ENCODE measurements at places on chromosomes 13 and 19.

- no peak for DNase-seq
Observed at GRCh38 chr13:112029143-112029542, 37.8 kb upstream of the SOX1 start.

- DNase-seq: no peak
Observed at GRCh38 chr19:18814063-18814462, 17.7 kb upstream of the UPF1 start.

GRCh38 chr13:89783221-89783755 is 1564.2 kb upstream of the MIR17HG start:
- DNase-seq: no peak

- DNase-seq: peak; percentile 36
Observed at GRCh38 chr13:48403151-48403631, 9.7 kb downstream of the LPAR6 start.

DNA sequence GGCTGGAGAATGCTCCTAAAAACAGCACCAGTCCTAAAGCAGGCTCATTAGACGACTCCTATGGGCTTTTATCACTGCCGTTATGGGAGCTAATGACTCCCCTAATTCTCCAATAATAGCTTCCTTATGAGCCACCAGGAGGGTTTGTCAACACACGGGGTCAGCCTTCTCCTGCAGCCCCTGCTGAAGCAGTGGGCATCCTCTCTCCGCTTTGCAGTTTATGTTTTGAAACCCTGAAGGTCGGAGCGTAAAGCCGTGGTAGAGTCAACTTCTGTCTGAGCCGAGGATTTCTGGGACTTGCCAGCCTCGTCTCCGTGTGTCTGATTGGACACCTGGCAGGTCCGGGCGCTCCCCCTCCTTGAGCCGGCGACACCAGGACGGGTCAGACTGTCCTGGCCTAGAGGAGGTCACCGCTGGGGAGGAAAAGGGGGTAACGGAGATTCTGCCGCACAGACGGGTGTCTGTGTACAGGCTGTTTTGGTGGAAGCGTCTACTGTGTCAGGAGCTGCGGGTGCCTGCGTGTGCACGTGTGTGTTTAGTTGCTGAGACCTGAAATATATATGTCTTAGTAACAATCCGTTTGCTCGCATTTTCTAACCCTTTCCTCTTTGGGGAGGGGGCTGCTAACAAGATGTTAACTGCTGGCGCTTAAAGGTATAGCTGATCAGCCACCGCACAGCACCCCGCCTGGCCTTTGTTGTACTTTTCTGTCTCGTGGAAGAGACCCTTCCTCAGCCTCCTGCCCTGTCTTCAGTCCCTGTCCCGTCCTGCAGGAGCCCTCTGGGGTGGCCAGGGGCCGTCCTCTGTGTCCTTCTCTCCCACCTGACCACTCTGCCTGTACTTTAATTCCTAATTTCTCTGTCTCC is 1.9 kb downstream of the KDM4B start:
- DNase-seq: peak; percentile 71

DNA sequence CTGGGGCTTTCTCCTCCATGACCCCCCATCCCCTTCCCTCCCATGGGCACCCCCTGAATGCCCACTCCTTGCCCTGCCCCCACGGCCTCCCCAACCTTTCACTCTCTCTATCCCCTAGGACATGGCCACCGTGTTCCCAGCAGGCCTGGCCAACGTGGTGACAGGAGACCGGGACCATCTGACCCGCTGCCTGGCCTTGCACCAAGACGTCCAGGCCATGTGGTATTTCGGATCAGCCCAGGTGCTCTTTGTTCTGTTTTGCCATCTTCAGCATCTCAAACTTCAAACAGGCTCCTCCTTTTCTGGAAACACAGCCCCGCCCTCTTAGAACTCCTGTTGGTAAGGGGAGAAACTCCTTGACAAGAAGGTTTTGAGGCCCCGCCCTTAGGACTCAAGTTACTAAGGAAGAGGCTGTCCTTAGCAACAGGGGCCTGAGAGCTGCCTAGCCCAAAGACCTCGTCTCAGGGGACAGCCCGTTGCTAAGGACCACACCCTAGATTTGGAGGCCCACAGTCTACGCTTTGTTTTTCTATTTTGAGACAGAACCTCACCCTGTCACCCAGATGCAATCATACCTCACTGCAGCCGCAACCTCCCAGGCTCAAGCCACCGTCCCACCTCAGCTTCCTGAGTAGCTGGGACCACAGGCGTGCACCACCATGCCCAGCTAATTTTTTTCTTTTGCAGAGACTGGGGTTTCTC is 5.1 kb upstream of the FLT3LG start:
- peak; percentile 17 for DNase-seq

DNA sequence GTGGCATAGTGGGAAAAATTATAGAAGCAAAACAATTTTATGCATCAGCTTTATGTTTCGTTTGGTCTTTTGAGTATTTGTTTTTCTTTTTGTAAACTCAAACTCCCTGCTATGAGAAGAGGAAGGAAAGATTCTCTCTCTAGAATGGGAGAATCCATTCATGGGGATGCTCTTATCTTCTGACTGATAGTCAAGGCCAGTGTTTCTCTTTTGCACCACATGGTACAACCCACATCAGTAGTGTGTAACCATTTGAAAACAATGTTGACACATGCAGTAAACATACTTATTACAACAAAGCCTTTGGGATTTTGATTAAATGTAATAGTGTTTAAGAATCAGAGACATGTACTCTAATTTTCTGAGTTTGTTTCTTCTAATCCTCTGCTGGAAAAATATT is 490.5 kb downstream of the MYO16 start:
- peak; percentile 25 for DNase-seq

GRCh38 chr19:10896851-10897526 is 25.6 kb downstream of the CARM1 start:
- DNase-seq: peak; percentile 36

- DNase-seq: peak; percentile 46
Observed at GRCh38 chr19:35063940-35064818, 22.7 kb downstream of the HPN start.

- no peak for DNase-seq
Observed at GRCh38 chr13:105579821-105580710, 955.4 kb downstream of the EFNB2 start.

GRCh38 chr13:76982061-76982460 is 9.8 kb upstream of the CLN5 start:
- no peak for DNase-seq

DNA sequence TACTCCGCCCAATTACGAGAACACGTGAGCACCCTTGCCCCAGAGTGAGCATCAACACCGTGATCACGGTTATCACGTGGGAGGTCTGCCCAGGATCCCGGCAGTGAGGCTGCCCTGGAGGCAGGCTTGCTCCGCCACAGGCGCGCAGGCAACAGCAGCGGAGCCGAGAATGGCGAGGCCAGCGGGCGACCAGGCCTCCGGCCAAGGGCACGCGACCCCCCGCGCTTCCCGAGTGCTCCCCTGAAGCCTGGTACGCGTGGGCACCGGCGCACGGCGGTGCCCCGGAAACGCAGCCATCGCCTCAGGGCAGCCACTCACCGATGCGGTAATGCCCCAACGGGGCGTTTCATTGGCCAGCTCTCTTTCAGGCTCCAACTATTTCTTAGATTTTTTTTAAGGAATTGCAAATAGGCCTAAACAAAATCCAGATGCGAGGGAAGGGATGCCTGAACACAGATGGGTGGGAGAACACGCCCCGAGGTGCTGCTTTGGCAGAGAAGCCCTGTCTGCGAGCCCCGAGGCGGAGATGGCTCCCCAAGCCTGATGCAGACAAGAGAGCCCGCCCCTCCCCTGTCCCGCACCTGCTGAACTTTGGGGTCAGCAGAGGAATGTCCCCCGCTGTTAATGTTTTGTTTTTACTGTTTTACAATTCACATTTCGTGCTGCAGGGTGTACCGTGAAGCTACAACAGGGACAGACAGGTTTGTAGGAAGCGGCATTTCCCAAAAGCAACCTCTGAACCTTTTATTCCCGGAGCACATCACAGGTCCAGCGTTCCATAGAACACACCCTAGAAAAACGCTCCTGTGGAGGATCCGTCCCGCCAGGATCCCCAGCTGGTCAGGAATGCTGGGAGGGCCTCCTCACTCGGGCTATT is 132.7 kb downstream of the ZDHHC20 start:
- peak; percentile 41 for DNase-seq

DNA sequence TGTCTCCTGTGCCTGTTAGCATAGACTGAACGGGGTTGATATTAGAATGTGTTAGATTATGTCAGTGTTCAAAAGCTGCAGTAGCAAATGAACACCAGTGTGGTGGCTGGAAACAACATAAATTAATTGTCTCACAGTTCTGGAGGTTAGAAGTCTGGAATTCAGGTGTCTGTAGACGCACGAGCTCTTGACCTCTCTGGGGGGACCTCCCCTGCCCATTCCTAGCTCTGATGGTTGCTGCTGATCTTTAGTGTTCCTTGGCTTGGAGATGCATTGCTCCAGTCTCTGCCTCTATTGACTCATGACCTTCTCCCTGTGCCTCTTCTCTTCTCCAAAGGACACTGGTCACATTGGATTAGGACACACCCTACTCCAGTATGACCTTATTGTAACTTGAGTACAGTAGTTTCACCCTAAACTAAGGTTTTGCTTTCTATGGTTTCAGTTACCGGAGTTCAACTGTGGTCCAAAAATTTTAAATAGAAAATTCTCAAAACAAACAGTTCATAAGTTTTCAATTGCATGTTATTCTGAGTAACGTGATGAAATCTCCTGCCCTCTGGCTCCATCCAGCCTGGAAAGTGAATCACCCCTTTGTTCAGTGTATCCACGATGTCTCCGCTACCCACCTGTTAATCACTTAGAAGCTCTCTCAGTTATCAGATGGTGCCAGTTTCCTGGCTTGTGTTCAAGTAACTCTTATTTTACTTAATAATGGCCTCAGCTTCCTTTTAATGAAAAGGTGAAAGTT is 273.2 kb downstream of the MYO16 start:
- DNase-seq: no peak

- DNase-seq: no peak
Observed at GRCh38 chr13:99282264-99283231, 24.4 kb upstream of the GPR18 start.

- no peak for DNase-seq
Observed at GRCh38 chr19:1079566-1080111, 12.7 kb downstream of the ARHGAP45 start.

- DNase-seq: no peak
Observed at GRCh38 chr19:47781590-47782262, 3.2 kb downstream of the SELENOW start.

DNA sequence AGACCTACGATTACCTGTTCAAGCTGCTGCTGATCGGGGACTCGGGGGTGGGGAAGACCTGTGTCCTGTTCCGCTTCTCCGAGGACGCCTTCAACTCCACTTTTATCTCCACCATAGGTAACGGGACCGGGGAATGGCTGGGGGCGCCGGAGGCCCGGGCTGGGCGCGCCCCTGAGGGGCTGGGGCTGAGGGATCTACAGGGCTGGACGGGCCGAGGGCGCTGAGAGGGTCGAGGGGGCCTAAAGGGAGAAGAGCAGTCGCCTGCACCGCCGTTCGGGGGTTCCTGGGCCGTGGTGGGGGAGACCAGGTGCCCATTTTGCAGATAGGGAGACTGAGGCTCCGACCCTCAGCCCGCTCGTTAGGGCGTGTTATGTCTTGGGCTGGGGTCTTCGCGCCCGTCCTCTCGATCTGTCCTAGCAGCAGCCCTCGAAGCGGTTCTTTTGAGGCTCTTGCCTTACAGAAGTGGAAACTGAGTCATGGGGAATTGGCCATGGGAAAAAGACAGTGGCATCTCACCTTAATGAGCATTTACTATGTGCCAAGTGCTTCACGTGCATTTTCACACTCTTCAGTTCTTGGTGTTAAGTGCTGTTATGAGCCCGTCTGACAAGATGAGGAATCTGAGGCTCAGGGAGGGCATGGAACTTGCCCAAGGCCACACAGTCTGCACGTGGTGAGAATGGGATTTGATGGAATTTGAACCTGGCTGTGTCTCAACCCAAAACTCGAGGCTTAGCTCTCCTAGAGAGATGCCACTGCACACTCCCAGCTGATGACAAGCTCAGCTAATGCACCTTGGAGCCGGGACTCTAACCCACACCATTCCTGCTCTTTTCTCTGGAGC is 442 bp downstream of the RAB8A start:
- DNase-seq: no peak

GRCh38 chr19:23203841-23204344 is 46.3 kb downstream of the ZNF724 start:
- DNase-seq: no peak

GRCh38 chr19:34173193-34173956 is 1.1 kb downstream of the LSM14A start:
- peak; percentile 53 for DNase-seq

DNA sequence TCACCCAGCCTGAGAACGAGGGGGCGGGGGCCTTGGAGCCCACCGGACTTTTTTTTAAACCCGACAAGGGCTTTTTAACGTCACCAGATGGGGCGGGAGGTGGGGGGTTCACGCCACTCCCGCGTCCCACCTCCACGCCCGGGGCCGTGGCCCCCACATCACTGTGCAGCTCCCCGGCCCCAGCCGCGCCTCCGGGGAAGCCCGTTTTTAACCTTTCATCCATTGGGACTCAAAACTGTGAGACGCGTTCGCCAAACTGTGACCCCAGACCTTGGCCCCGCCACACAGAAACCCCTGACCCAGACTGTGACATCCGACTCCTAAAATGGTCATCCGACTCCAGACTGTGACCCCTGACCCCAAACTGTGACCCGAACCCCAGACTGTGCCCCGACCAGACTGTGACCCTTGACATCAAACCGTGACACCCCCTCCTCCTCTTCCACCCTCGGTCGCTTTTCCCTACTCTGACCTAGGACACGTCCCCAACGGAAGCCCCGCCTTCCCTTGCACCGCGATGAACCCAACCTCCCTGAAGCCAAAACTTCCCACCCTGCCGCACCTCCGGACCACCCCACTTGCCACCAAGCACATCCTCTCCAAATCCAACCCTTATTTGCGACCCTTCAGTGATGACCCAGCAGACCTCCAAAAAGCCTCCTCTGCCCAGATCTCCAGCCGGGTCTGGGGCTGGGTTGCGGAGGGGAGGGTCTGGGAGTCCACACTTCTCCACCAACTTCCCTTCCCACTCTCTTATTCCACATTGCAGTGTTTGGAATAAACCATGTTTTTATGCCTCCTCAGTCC is 1.5 kb upstream of the GRWD1 start:
- no peak for DNase-seq

- DNase-seq: no peak
Observed at GRCh38 chr19:11064831-11065303, 24.4 kb upstream of the LDLR start.

- no peak for DNase-seq
Observed at GRCh38 chr13:77620138-77620537, 77.3 kb upstream of the SLAIN1 start.

- DNase-seq: no peak
Observed at GRCh38 chr19:31149441-31149941, 199.7 kb downstream of the TSHZ3 start.

DNA sequence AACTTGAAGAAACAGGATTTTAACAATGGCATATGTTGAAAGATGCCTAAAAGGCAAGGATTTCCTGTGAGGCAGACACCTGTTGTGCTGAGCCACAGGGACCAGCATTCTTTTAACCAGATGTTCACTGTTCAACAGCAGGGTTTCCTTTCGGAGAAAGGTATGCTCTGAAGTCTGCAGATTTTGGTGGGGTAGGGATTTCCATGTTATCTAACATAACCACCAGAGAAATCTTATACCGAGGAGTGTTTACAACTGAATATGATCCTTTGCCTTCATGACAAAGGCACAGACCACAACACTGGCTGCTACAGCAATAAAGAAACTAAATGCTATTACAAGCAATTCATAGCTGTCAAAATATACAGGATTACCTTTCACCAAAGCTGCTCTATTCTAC is 48.1 kb downstream of the MPHOSPH8 start:
- no peak for DNase-seq

- DNase-seq: no peak
Observed at GRCh38 chr13:107066355-107066754, 498.4 kb upstream of the ARGLU1 start.

All from mesenchymal stem cell (in vitro differentiated cells and primary cell).